ENCODE measurements at places on chromosomes 4 and X.
A peak's percentile ranks its signal among the peaks of the same experiment; 100 is the strongest.

DNA sequence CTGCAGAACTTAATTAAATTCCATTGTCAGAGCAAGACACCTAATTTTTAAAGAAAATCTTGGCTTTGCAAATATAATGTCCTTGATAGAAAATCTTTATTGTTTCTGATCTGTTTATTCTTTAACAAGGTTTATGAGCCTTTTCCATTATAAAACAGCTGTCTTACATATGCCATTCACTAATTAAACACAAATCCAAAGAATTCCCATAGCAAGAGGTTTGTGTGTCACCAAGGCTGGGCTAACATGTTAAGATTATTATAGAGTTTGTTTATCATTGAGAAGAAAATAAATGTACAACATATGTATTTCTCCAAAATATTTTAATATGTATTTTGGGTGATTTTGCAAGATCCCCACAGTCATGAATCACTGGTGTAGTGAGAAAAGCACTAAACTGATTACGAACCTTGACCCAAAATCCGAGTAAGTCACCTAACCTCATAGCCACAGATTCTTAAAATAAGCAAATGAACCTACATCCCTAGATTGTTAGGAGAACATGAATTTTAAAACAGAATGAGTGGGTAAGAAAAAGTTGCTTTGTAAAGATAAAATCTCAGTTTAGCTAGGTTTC is 694.8 kb upstream of the INTU start:
- no peak for DNase-seq

DNA sequence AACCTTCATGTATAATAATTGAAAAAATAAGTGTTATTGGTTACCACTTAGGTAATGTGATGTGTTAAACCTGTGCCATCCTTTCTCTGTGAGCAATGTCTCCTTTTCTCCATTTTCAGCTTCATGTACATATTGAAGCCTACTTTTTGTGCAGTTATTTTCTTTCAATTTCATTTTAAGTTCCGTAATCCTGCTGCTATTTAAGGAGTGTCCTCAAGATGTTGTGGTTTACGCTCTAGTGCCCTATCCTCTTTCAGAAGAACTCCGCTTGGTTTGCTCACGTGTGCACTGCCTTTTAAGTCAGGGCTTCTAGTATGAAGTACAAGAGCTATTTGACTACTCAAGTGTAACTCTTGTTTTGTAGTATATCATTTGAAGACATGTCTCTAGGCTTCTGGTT is 2253.2 kb upstream of the TENM3 start:
- no peak for DNase-seq

DNA sequence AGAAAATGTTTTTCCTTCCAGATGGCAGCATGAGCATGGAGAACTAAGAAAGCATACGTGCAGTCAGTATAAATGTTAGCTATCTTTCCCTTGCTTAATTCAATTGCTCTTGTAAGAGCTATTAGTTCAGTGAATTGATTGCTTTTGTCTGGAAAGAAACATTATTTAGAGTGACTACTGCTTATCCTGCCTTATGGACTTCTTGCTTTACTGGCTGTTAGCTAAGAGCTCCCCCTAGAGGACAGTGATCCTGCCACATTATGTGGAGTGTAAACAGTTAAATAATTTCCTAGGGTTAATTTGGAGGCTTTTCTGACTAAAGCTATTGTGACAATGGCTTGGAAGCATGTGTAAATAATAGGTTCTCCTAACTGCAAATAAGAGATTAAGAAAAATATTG is 1402.4 kb downstream of the FAM133A start:
- no peak for DNase-seq

DNA sequence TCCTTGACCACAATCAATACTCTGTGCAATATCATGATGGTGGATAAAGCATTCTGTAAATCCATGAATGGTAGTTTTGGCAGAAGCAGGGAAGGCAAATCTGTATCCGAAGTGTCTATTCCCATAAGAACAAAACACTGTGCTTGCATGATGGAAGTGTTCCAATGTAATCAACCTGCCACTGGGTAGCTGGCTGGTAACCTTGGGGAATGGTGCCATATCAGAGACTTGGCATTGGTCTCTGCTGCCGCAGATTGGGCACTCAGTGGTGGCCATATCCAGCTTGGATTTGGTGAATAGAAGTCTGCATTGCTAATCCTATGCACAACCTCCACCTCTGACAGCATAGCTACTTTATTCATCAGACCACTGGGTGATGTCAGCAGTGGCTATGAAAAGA is 114.3 kb upstream of the EMCN start:
- no peak for DNase-seq

- DNase-seq, result no peak
These were observed 642.0 kb downstream of the MID1IP1 start for GRCh38 chrX:39443240-39443639.

DNA sequence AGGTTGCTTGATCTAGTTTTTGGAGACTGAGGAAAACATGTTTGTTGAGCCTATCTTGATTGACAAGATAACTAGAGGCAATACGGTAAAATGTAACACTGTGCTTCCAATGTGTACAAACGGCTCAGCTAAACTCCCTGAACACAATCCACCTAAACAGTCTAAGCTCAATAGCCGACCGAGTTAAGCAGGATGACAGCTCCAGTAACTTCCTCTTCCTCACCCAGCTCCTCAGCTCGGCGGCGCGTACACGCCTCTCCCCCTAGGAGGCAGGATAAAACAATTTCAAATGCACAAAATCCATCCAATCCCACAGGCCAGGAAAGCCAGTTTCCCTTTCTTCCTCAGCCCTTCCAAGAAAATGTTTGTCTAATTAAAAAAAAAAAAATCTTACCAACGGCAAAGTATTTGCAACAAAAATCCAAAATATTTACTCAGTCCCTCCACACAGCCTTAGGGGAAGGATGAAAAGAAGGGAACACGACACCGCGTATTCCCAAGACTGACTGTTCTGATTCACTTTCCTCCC is 1.0 kb downstream of the CNOT6L start:
- DNase-seq, result peak; percentile 74

- no peak for DNase-seq
These were observed 961.2 kb downstream of the RPA4 start for GRCh38 chrX:97844943-97845342.

DNA sequence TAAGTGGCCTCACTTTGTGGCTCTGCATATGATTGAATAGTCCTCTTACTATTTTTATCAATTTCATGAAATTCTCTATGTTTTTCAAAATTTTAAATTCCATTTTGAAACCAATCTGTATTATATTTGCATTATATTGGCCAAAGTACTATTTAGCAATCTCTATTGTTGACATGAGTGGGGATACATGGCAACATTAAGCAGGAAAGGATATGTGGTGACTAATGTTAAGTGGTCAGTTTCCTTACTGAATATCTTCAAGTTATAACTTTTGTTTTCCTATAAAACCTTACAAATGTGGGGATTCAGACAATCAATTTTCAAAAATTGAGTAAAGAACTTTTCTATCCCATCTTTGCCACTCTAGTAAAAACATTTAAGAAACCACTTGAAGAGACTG is 10.2 kb downstream of the BBS7 start:
- no peak for DNase-seq

- DNase-seq, result peak; percentile 76
These were observed 16.6 kb downstream of the CLCN4 start for GRCh38 chrX:10173331-10173900.

DNA sequence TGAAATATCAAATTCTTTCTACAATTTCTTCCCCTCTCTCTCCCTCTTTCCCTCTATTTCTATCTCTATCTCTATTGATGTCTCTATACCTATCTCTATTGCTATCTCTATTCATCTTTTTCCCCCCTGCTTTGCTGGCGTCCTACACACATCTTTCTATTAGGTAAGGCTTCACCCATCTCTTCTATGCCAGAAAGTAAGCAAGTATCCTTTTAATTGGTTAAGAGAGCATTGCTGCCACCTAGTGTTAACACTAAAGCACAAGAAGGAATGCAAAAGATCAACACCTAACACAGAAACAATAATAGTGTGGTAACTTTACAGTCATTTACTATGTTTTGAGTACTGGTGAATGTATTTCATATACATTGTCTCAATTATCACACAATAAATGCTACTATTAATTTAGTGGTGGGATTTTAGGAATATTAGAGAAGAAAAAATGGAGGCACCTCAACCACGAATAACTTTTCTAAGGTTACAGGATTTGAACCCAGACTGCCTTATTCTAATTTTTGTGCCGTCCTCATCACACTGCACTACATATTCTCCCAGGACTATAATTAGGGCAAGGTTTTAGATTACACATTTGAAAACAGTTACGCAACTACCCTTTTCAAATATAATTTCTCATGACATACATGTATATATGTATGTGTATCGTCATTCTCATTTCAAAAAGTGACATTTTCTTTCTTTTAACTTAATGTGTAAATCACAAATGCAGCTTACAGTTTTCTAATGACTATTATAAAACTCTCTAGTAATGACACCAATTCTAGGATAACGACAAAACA is 3.7 kb upstream of the C4orf36 start:
- no peak for DNase-seq

DNA sequence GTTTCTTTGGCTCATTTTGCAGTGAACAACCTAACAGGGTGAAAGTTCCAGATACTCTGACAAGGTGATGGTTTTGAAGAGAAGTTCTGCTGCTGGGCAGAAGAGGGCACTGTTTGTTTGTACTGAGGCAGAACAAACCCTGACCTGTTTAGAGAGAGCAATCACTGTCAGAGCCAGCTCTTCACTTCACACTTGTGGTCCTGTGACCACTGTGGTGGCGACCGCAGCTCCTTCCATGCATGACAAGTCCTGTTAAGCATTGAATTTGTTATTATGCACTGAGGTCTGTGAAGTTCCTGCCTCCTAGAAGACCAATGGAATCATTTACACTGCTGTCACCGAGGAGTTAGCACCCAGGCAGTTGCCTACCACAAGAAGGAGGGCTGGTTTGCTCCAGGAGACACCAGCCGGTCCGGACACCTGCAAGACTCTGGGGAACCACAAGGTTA is 86.6 kb downstream of the ZNF330 start:
- peak; percentile 63 for DNase-seq

DNA sequence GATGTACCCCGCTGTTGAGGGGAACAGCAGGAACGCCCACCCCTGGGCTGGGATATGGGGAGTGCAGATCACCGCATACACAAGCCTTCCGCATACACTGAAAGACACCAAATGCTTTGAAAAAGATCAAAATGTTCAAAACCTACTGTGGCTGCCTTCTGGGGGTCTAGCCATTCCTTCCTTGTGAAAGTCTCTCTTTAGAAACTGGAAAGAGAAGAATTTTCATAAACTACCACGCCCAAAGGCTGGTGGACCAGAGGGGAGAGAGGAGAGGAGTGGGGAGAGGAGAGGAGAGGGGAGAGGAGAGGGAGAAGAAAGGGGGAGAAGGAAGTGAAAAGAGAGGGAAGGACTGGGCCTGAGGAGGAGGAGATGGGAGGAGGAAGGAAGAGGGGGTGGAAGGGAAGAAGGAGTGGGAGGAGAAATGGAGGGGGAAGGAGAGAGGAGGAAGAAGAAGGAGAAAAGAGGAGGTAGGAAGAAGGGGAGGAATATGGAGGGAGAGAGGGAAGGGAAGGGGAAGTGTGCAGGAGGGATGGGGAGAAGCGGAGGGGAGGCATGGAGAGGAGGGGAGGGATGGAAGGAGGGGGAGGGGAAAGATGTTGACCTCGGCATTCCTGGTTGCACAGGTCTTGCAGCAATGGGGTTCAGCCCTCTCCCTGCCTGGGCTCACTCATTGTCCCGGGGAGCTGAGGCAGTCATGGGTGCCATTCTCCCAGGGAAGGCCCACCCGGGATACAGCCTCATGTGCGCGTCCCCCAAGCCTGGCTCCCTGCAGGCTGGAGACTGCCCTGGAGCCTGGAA is 5.5 kb upstream of the HMX1 start:
- no peak for DNase-seq

DNA sequence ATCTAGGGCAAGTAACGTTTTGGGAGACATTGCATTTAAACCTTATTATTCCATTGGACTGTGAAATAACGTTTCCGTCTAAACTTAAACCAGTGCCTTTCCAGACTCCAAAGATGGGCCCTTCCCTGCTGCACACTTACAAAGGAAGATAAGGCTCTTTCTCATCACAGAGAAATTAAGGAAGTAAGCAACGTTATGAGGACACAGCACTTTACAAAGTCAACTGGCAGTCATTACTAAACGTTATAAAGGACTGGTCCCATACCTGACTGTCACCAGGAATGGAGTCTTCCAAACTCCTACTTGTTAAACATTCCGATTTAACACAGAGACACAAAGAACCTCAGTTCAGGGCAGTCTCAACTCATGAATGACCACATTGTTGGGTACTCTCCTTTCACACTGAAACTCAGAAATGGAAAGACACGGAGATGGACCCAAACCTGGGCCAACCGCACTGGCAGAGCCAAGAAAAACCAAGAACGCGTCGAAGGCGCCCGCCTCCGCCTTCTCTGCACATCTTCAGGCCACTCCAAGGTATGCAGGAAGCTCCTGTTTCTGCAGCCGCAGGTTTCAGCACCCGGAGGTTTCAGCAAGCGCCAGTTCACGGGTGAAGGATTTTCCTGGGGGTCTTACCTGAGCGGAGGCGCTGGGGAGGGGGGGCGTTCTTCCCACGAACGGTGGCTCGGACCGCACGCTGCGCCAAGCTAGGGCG is 670 bp downstream of the PAPSS1 start:
- no peak for DNase-seq

Data from right atrium auricular region (tissue), 2 donors.